ENCODE measurements at places on chromosomes 13 and 19. TPM values are rescaled to one million over a fixed set of nuclear protein-coding genes. Genes with fewer than 3 reads are reported as not detected.

The VSTM1 gene
- 0.28 TPM for total RNA-seq

The CYP2A6 gene
- total RNA-seq = not detected

The RGL3 gene
- 1.5 TPM for total RNA-seq

The SYCN gene
- not detected for total RNA-seq

The ZBTB32 gene
- total RNA-seq = not detected
